ENCODE measurements at places on chromosomes 2 and 18. TPM values are rescaled to one million over a fixed set of nuclear protein-coding genes. Genes with fewer than 3 reads are reported as not detected.

DNA sequence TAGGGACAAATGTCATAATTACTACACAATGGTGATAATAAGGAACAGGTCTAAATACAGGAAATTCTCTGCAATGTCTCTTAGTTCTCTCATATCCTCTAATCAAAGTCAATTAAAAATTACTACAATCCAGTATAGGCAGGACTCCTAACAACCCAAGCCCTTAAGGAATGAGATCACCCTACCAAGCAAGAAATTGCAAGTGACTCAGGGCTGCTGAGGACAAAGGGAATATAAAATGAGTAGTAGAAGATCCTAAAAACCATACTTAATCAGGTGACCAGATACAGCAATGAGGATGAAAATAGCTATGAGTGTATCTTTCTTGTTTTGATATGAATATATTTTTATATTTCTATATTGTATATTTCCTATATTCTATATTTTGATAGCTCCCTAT is 250.0 kb upstream of the DCC start:
- no peaks in the 10 kb centered on the region for H3K36me3 ChIP-seq
- no peaks in the 10 kb centered on the region for H3K27me3 ChIP-seq
- no peaks in the 10 kb centered on the region for H3K4me1 ChIP-seq
- no peak overlapping the region for H3K4me3 ChIP-seq
- no peak overlapping the region for H3K27ac ChIP-seq

- H3K36me3 ChIP-seq = no peaks in the 10 kb centered on the region
- H3K27ac ChIP-seq = no peak overlapping the region
- DNase-seq = no peak
- no peaks in the 10 kb centered on the region for H3K4me1 ChIP-seq
- H3K4me3 ChIP-seq = no peak overlapping the region
Observed at GRCh38 chr2:220072669-220073220, 445.3 kb downstream of the SLC4A3 start.

ZNF804A gene
- 2.2 TPM for total RNA-seq

DNA sequence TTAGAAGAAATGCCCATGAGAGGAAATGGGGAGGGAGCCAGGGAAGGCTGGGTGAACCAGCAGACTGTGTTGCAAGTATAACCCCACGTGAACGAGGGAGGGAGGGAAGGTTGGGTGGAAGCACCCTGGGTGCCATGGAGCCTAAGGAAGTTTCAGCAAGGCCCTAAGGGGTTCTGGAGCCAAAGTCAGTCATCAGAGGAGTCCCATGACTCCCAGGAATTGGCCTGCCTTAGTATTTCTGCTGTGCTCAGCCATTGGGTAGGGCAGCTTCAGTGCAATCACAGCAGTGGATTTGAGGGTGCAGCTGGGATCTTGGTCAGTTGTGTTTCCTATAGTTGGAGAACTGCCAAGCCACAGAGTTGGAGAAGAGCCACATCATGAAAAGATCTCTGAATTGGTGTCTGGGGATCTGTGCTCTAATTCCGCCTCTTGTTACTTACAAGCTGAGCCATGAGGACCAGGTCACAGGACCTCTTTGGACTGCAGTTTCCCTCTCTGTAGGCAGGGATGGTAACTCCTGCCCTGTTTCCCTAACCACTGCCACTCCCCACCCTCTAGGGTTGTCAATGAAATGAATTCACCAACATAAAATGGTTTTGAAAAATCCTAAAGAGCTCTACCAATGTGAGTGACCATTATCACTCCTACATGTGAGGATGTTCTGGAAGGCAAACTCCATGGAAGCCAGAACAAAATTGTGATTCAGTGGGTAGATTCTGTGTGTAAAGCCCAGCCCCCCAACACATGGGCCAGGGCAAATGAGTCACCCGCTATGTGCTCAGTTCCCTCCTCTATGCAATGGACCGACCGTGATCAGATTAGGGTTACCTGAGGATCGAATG is 108.9 kb downstream of the CLIP4 start:
- no peak overlapping the region for H3K27ac ChIP-seq
- no peak overlapping the region for H3K4me3 ChIP-seq
- no peaks in the 10 kb centered on the region for H3K4me1 ChIP-seq
- no peak for DNase-seq
- H3K36me3 ChIP-seq = no peaks in the 10 kb centered on the region
- H3K27me3 ChIP-seq = peaks cover 2% of the 10 kb centered on the region

- no peaks in the 10 kb centered on the region for H3K27me3 ChIP-seq
- no peak for DNase-seq
Observed at GRCh38 chr2:198913394-198914152, 544.2 kb downstream of the SATB2 start.

INPP1 gene
- 10.8 TPM for total RNA-seq

DNA sequence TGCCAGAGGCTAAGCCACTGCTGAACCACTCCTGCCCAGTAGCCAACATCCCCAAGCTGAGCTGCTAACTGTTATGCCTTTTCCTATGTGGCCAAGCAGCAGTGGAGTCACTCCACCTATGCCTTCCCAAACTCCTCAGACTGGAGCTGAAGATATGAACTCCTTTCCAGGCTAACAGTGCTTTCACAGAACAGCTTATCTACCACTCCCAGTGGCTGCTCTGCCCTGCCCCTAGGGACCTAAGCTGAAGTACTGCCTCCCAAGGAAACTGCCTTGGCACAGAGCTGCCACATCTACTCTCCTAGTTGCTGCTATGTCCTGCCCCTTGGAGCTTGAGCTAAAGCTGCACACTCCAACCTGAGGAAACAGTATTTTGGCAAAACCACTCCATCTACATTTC is 275.9 kb downstream of the RBM43 start:
- no peaks in the 10 kb centered on the region for H3K4me1 ChIP-seq
- DNase-seq = no peak
- H3K27ac ChIP-seq = no peak overlapping the region
- no peaks in the 10 kb centered on the region for H3K27me3 ChIP-seq
- no peak overlapping the region for H3K4me3 ChIP-seq
- no peaks in the 10 kb centered on the region for H3K36me3 ChIP-seq

ANTXR1 gene
- 132 TPM for total RNA-seq

KDSR gene
- 29.8 TPM for total RNA-seq

DNA sequence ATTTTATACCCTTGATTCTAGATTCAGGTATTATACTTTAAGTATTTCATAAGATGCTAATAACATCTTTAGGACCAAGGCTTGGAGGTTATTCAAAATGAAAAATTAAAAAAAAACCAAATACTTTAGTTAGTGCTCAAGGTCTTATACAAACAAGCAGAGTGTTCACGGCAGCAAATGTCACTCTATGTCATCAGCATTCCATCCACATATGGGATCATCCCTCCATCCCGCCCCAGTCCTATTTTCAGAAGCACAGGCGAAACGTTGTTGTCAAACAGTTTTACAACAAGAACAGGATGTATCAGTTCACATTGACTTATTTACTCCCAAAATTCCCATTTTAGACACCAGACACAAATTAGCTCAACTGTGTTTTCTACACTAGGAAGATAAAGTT is 83.7 kb downstream of the DSEL start:
- H3K4me1 ChIP-seq = no peaks in the 10 kb centered on the region
- H3K27me3 ChIP-seq = no peaks in the 10 kb centered on the region
- no peak for DNase-seq
- H3K36me3 ChIP-seq = no peaks in the 10 kb centered on the region
- no peak overlapping the region for H3K27ac ChIP-seq
- H3K4me3 ChIP-seq = no peak overlapping the region

OXER1 gene
- 0.10 TPM for total RNA-seq

DNA sequence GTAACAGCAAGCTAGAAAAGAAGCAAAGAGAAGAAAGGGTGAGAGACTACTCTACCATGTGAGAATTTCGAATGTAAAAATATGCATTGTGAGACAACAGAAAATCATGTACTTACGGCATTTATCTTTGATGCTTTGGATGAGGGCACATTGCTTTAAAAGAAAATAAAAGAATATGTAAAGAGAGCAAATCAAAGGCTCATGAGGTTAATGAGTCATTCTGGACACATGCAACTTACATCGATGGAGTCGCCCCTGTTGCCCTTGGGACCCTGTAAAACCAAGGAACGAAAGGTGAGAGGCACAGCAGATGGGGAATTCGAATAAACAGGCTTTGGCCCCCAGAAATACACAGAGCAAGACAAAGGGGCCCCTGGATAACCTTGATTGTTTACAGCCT is 69.0 kb downstream of the COL6A3 start:
- no peak overlapping the region for H3K4me3 ChIP-seq
- no peaks in the 10 kb centered on the region for H3K27me3 ChIP-seq
- no peaks in the 10 kb centered on the region for H3K36me3 ChIP-seq
- DNase-seq = no peak

GRCh38 chr2:172234716-172235691 is 132.3 kb upstream of the DLX2 start:
- no peak for DNase-seq
- H3K4me1 ChIP-seq = no peaks in the 10 kb centered on the region
- H3K4me3 ChIP-seq = peak overlapping the region; percentile 40
- H3K27me3 ChIP-seq = peaks cover 22% of the 10 kb centered on the region
- no peaks in the 10 kb centered on the region for H3K36me3 ChIP-seq
- H3K27ac ChIP-seq = no peak overlapping the region

Measured in Panc1 (cell line).